NCI-H524 treated with DMSO at 0.1 percent for 48 hours (cell line): ENCODE measurements at places on chromosomes 2 and 18.

DNA sequence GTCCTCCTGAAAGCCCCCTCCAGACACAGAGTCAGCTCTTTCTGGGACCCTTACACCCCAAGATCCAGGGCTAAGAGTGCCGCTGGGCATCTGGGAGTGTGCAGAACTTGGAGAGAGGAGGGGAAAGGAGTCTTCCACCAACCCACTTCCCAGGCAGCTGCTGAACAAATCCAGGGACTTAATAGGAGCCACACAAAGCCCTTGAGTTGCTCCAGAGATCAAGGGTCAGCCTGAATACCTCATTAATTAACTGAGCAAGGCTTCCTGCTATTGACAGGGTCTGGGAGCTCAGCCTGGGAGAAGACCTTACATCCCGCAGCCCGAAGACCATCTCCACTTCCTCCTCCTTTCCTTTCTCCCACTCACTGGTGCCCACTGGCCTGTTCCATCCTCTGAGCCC lies 108.3 kb downstream of the CELF4 start:
- DNase-seq: no peak

- DNase-seq: no peak
Observed at GRCh38 chr18:45464619-45465018, 150.7 kb upstream of the SLC14A2 start.

DNA sequence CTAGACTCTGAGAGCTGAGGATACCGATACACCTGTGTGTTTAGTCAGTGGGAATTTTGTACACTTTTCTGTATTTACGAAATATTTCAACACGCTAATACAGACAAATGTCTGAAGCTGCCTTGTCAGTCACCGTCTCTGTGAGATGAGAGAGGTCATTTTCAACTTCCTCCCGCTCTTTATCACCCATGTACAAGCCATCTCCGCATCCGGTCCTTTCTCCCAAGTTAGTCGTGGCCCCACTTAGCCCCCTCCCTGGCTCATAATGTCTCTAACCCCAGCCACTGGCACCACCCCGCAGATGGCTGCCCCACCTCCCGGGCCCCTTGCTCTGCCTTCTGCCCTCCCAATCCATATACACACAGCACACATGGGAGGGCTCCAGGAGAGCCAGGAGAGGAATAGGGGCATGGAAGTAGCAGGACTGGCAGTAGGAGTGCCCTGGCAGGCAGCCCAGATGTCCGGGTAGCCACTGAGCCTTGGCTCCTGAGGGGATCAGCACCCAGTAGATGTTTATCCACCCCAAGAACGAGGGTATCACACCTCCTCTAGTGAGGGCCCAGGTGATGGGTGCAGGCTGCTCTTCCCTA lies 2.0 kb upstream of the RUFY4 start:
- DNase-seq: no peak

DNA sequence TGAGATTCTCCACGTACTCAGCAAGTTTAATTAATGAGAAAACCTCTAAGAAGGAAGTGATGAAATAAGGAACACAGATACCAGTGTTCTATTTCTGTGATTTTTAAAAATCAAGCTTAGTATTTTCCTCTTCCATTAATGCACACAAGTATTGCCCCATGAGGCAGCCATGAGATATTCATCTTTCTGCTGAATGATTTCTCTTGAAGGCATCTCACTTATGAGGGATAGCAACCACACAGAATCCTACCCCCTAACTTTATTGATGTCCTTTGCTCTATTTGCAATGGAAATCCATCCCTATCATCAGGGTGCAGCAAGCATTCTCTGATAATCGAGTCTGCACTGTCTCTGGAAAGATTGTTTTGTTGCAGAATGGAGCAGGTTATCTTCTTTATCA lies 244.1 kb upstream of the NRP2 start:
- DNase-seq: no peak

DNA sequence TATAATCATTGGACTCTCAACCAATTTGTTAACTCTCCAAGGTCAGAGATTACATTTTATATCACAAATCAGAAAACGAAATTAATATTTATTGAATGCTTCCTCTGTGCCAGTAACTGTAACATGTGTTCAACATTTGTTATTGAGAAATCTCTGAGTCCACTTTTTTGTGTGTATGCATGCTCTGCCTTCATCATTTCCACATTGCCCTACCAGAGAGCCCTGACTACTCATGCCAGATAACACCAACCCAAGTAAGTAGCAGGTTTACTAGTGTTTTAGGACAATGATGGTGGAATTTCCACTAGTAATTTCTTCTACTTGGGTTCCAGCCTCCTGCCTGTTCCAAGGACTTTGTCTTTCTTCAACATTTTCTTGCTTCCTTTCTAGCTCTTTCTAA lies 14.2 kb upstream of the FAP start:
- DNase-seq: no peak

DNA sequence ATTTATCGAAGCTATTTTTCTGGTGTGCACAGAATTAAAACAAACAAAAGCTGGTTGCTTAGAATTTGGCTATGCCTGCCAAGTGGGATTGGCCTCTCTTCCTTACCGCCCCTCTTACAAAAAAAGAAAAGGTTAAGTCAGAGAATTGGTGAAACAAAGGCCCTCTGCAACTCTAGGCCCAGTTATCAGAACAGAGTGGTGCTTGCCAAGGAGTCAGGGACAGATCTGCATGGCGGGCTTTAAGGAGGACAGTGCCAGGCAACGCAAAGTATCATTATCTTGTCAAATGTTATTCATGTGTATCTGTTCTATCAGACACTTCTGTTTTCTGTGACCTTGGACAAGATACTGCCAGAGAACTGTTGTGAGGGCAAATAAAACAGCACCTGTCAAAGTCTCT lies 78.3 kb downstream of the TGIF1 start:
- no peak for DNase-seq

- no peak for DNase-seq
Observed at GRCh38 chr18:79792096-79792987, 5.4 kb upstream of the KCNG2 start.

DNA sequence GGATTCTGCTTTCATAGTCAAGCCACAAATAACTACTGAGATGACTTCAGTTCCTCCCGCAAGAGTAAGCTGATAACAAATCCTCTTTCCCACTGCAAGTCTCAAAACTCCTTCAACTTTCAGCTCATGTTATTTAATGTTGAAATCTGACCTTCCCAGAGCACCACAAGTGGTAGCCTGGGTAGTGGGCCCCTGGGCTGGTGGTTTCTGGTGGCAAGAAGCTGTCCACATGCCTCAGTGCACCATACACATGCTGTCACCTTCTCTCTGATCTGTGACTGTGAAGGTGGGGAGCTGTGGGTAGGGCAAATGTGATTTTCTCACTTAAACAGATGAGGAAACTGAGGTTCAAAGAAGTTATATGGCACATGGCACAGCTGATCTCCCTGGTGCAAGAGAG lies 246.1 kb upstream of the EPAS1 start:
- DNase-seq: no peak

DNA sequence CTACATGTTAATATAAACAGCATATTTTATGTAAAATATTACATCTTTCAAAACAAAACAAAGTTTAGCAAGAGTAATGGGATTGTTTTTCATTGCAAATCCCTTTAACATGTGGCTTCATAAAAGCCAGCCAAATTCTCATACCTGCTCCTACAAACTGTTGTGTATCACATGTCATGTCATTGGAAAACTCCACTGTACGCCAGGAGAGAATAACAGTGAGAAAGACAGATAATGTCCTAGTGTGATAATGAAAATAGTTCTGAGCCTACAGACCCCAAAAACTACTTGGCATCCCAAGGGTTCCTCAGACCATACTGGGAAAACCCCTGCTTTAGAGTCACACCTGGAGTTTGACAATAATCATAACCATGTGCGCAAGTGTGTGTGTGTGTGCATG lies 182.7 kb upstream of the HNRNPA3 start:
- no peak for DNase-seq

GRCh38 chr18:45654677-45655076 lies 39.4 kb downstream of the SLC14A2 start:
- no peak for DNase-seq

- DNase-seq: no peak
Observed at GRCh38 chr2:4049463-4049862, 346.1 kb downstream of the DCDC2C start.

DNA sequence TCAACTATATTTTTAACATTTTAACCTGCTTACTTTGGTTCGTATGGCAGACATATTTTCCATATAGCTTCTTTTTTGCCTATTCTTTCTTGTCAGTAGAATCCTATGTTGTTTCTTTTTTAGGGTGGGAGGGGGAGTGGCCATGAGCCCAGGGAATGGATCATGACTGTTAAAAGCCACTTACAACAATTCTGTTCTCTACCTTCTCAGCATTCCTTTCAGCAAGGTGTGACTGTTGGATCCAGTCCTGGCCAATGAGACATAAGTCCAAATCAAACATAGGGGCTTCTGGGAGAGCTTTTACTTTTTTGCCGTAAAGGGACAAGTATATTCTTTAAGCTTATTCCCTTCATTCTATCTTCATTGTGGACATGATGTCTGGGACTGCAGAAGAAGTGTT lies 25.0 kb upstream of the DNAH6 start:
- DNase-seq: no peak

GRCh38 chr2:234912437-234912836 lies 39.4 kb upstream of the SH3BP4 start:
- no peak for DNase-seq
